ENCODE measurements at places on chromosomes 13 and 19.

GRCh38 chr13:109348519-109349258, 437.7 kb downstream of the IRS2 start:
- peak; percentile 16 for DNase-seq

- no peak for DNase-seq
Measured at GRCh38 chr13:36343766-36344165, 2.4 kb downstream of the SPART start.

DNA sequence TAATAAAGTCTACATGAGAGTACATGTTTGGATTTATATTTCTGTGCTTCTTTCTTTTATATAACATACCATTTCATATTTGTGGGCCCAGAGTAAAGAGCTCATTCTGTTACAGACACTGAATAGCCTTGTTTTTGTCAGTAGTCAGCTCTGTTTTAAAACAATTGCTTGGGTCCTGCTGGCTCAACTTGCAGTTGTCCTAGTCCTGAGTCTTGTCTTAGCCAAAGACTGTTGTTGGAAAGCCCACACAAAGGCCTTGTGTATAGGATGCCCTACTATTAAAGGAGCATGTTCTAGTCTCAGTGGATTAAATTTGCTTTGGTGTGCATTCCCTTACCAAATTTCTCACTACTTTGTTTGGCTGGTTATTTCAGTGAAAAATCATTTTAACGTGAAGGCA, 3.8 kb upstream of the KCNRG start:
- DNase-seq: no peak

- DNase-seq: no peak
Measured at GRCh38 chr19:34480971-34481841, at the start of gene WTIP. Gene WTIP, plus strand, starts transcription at chr19:34481758. Its CDS starts 217 bp downstream, at chr19:34481975.

- DNase-seq: no peak
Measured at GRCh38 chr13:59533561-59534555, 629.9 kb downstream of the DIAPH3 start.

GRCh38 chr13:73335210-73335609, 276.4 kb downstream of the KLF5 start:
- DNase-seq: peak; percentile 92

GRCh38 chr13:48304143-48304876, 759 bp downstream of the RB1 start:
- peak; percentile 33 for DNase-seq

DNA sequence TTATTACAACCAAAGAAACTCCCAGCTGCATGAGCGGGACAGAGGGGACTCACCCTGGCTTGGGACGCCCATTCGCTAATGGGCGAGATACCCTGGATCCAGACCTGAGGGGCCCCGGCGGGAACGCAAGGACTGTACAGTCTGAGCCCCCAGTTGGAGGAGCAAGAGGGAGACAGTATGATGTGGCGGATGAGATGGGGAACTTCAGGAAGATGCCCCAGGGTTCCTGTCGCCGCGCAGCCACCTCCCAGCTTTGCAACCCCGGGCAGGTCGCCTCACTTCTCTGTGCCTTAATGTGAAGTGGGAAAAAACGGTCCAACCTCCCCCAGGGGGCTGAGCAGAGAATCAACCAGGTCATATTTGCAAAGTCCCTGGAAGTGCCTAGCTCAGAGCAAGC, 2.5 kb downstream of the NPAS1 start:
- DNase-seq: no peak

- no peak for DNase-seq
Measured at GRCh38 chr13:70518081-70518480, 409.8 kb upstream of the KLHL1 start.

GRCh38 chr19:6752256-6753177, 13.0 kb downstream of the TRIP10 start:
- no peak for DNase-seq

DNA sequence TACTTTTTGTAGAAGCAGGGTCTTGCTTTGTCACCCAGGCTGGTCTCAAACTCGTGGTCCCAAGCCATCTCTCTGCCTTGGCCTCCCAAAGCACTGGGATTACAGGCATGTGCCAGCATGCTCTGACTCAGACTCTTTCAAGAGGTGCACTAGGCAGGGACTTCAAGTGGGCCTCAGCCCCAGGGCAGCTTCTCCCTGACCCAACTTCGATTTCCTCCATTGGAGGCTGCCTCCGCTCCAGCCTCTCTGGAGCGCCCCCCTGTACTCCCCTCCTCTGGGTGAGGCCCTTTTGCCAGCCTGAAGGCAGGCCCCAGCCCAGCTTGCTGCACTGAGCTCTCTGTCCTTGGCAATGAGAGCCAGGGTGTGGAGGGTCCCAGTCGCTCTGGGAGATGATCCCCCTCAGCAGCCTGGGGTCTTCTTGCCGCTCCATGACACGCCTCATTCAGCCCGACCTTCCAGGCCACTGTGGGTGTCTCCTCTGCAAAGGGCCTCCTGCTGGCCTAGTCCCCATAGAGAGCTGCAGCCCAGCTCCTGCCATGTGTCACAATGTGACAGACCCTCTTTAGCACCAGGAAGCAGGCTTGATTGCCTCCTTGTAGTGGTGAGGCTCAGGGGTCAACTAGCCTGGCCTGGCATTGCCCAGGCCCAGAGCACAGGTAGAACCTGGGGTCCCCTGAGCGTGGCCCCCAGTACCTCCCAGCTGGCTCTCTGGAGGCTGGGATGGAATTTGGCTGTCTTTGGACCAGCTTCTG, 16.4 kb downstream of the CARM1 start:
- DNase-seq: no peak

DNA sequence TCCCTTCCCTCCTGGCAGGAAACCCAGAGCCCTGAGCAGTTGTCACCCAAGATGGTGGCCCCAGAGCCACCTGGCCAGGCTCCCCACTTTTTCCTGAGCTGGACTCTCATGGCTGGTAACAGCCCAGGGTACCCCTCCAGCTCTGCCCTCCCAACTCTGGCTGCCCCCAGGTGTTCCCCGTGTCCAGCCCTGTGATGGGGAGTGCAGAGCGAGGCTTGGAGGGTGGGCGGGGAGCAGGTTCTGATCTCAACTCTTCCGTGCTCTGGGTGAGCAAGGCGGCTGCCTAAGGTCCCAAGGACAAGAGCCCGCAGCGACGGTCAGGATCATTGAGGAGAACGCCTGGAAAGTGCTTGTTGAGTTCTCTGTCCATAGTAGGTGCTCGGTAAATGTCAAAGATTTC, 54.7 kb upstream of the GAS6 start:
- DNase-seq: no peak

- DNase-seq: no peak
Measured at GRCh38 chr19:41299755-41300089, 10.2 kb upstream of the CCDC97 start.

GRCh38 chr19:5125797-5126497, 157.0 kb downstream of the KDM4B start:
- DNase-seq: no peak

- DNase-seq: no peak
Measured at GRCh38 chr13:59492030-59492636, 671.6 kb downstream of the DIAPH3 start.

DNA sequence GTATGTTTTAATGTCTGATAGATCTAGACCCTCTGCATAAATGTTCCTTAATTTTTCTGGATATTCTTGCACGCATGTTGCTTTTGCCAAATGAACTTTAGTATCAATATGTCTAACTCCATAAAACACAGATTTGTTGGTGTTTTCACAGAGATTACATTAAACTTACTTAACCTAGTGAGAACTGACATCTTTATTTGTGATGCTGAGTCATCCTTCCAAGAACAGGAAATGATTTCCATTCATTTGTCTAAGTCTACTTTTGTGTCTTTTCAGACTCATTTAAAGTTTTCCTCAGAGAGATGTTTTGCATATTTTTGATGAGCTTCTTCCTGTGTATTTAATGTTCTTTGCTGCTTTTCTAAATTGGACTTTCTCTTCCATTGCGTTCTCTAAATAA, 184.0 kb downstream of the SLC7A1 start:
- DNase-seq: no peak

GRCh38 chr13:48126944-48127830, 32.3 kb upstream of the MED4 start:
- DNase-seq: peak; percentile 72

DNA sequence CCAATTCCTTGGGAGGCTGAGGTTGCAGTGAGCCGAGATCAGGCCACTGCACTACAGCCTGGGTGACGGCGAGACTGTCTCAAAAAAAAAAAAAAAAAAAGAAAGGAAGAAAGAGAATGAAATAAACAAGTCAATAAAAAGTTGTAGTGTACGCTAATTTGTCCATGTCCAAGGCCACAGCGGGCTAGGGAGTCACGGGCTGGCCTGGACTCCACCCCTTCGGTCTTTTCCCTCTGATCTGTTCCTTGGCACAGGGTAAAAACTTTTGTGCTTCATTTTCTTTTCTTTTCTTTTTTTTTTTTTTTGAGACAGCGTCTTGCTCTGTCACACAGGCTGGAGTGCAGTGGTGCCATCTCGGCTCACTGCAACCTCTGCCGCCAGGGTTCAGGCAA, 19.4 kb upstream of the MKNK2 start:
- no peak for DNase-seq

DNA sequence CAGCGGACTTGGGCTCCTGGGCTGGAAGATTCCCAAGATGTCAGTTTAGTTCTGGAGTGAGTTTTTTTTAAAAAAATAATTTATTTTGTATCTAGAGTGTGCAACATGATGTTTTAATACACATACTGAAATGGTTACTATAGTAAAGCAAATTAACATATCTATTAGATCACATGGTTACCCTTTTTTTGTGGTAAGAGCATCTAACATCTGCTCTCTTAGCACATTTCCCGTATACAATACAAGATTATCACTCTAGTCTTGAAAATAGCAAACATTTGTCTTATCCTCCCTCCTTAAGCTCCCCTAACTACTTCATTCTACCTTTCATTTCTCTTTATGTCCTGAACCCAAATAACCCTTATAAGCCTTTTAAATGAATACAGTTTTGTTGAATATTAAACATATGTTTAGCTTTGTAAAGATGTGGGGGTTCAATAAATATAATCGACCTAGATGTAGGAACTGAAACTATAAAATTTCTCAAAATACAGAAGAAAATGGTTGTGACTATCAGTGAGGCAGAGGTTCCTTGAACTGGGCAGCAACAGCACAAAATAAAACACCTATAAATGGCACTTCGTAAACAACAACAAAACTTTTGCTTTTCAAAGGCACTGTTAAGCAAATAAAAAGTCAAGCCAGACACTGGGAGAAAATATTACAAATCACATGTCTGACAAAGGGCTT, 466.6 kb downstream of the FGF9 start:
- DNase-seq: no peak

GRCh38 chr13:50936679-50937078, 27.1 kb downstream of the RNASEH2B start:
- no peak for DNase-seq

GRCh38 chr13:76380446-76381065, 505.6 kb downstream of the KCTD12 start:
- no peak for DNase-seq

- no peak for DNase-seq
Measured at GRCh38 chr13:24916464-24916863, 152.5 kb downstream of the RNF17 start.

DNA sequence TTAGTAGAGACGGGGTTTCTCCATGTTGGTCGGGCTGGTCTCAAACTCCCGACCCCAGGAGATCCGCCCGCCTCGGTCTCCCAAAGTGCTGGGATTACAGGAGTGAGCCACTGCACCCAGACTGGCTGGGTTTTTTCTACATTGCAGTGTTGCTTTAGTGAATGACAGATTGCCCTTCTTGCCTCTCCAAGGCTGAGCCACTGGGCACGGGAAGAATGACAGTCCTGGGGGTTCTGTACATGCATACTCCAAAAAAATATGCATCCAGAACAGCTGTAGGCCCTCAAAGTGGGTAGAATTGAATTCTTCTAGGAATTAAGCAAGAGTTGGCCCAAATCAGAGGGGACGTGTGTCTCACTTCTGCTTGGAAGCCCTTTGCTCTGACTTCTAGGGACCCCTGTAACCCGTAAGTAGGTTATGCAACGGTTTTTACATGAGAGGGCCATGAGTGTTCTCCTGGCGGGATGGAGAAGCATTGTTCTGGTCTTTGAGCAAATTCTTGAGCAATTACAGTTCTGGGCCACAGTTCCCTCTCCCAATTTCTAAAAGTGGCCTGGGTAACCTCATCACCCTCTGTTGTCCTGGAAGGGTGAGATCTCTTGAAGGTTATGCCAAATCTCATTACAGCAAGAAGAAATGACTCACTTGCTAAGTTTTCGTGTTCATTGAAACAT, 3.6 kb downstream of the ACTN4 start:
- no peak for DNase-seq

DNA sequence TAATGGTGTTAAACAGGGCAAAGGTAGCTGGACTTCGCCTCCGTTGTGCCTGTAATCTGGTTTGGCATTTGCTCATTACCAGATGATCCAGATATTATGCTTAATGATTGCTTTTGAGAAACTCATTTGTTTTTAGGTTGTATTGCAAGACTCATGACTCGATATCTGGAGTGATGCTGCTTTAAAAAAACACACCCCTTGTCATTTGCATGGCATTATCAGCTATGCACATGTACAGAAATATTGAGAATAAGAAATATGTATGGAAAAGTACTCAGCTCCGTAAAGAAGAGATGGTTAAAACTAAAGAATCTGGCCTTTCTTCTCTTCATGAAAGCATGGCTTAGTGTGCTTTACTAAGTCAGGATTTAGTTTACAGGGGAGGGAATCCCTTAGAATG, 95.0 kb downstream of the ARHGEF7 start:
- no peak for DNase-seq

DNA sequence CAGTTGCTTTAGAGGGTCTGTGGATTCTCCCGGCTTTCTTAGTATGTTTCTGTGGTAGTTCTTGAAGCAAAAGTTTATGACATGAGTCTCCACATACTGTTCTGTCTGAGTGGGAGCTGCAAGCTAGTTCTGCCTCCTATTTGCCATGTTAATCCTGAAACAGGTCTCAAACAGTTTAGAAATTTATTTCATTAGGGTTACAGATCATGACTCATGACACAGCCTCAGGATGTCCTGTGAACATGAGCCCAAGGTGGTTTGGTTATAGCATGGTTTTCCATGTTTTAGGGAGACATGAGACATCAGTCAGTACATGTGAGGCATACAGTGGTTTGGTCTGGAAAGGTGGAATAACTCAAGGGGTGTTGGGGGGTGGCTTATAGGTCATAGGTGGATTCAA, 77.5 kb downstream of the FNDC3A start:
- DNase-seq: peak; percentile 8

- peak; percentile 85 for DNase-seq
Measured at GRCh38 chr13:52194184-52194868, 34.9 kb upstream of the NEK3 start.

GRCh38 chr13:53042877-53043276, 14.3 kb downstream of the OLFM4 start:
- no peak for DNase-seq

All from LoVo (cell line).